Small intestine (tissue), 16 donors: ENCODE measurements at places on chromosomes 16 and 17. TPM values are rescaled to one million over a fixed set of nuclear protein-coding genes. Genes with fewer than 3 reads are reported as not detected.

COL1A1 gene
- 320 TPM for polyA plus RNA-seq

NACA2 gene
- not detected for polyA plus RNA-seq

- no peak overlapping the region for H3K27ac ChIP-seq
- H3K36me3 ChIP-seq, result peaks cover 10% of the 10 kb centered on the region
- no peak for DNase-seq
- no peak overlapping the region for H3K4me3 ChIP-seq
- H3K27me3 ChIP-seq, result no peaks in the 10 kb centered on the region
Observed at GRCh38 chr16:47694543-47694942, 233.4 kb downstream of the PHKB start.

- H3K36me3 ChIP-seq, result no peaks in the 10 kb centered on the region
- H3K27ac ChIP-seq, result no peak overlapping the region
- H3K4me3 ChIP-seq, result no peak overlapping the region
- H3K27me3 ChIP-seq, result peaks cover 37% of the 10 kb centered on the region
- no peak for DNase-seq
Observed at GRCh38 chr17:74362069-74362405, 369 bp upstream of the BTBD17 start.

GRCh38 chr16:46746821-46747776 is 1.0 kb downstream of the MYLK3 start:
- no peaks in the 10 kb centered on the region for H3K4me1 ChIP-seq
- DNase-seq, result no peak
- H3K4me3 ChIP-seq, result no peak overlapping the region
- no peak overlapping the region for H3K27ac ChIP-seq
- no peaks in the 10 kb centered on the region for H3K36me3 ChIP-seq
